ENCODE measurements at places on chromosomes 6 and 20.

- DNase-seq = peak; percentile 2
These were observed 427.1 kb downstream of the CD83 start for GRCh38 chr6:14544666-14545065.

GRCh38 chr6:134363323-134364039 is 45.6 kb upstream of the SGK1 start:
- DNase-seq = peak; percentile 84

DNA sequence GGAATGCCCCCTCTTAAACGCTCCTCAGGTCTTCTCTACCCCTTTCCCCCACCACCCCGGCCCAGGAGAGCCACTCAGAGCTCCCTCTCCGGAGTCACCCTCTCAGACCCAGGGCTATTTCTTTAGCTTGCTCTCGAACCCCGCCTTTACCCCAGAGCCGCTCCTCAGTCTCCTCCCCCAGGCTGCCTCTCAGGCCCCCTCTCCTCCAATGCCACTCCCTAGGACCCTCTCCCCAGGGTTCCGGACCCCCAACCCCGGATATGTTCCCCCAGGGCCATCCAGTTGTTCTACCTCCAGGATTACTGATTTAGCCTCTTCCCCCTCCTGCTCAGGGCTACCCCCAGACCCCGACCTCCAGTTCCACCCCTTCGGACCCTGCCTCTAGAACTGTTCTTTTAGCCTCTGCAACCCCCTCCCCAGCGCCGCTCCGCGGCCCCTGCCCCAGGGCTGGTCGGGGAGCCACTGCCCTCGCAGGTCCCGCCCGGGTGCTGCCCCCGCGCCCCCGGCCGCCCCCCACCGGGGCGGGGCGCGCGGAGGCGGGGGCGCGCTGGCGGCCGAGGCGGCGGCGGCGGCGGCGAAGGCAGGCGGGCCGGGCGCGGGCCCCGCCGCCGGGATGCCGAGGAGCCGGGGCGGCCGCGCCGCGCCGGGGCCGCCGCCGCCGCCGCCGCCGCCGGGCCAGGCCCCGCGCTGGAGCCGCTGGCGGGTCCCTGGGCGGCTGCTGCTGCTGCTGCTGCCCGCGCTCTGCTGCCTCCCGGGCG is at the start of gene MMP24:
MMP24 (plus strand) TSS at position 565 of the 758 bp plus-strand sequence; CDS start at position 614, 49 bp downstream.
- DNase-seq = no peak

GRCh38 chr6:44785130-44785529 is 397.6 kb downstream of the CDC5L start:
- no peak for DNase-seq

DNA sequence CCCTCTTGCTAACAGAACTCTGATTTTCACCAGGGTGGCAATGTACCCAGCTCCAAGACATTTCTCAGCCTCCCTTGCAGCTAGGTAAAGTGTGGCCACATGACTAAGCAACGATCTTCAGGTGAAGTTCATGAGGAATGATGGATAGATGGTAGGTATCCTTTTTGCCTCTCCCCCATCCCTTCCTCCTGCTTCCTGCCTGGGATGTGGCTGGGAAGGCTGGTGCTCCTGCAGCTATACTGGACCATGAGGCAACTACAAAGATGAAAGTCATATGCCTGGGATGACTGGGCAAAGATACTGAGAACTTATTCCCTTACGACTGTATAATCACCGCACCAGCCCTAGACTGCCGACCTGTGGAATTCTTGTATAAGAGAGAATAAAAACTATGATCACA is 13.4 kb downstream of the ZNF335 start:
- DNase-seq = no peak

- DNase-seq = no peak
These were observed 20.7 kb downstream of the DYNLRB1 start for GRCh38 chr20:34536798-34537394.
